ENCODE measurements at places on chromosomes 2 and 18.

DNA sequence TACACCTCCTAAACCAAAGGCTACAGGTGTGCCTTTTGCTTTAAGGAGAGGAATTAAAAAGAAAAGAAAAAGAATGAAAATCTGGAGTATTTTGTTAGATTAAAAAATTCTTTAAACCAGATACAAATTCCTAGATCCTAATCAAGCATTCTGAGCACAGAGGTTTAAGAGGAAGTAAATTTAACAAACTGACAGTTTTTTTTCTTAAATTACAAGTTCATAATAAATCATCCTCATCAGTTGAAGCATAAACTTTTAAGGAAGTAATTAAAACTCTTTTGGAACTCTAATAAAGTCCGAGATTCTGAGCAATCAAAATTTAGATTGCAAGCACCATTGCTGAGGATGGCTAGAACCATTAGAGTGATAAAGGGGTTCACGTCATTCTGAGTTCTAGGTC lies 75.1 kb downstream of the POLE4 start:
- DNase-seq = no peak

- DNase-seq = no peak
These were observed 266.6 kb upstream of the TANK start for GRCh38 chr2:160893581-160893980.

DNA sequence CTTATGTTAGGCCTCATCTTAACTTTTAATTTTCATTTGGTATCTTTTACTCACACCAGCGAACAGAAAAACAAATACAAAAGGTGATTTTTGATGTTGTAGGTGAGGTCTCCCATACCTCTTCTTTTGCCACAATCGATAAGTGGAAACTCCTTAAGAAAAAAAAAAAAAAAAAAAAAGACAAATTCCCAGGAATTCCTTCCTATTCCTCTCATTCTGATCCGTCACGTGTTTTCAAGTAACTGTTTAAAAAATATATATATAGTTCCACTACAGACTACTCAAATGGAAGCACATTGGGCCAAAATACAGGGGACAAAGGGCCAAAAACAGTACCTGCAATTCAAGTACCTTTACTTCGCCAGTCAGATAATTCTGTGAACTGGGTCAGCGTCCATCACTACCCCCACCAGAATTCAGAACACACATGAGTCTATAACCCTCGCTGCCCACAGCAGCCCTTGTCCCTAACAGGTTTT lies 16.5 kb downstream of the NMUR1 start:
- DNase-seq = no peak

DNA sequence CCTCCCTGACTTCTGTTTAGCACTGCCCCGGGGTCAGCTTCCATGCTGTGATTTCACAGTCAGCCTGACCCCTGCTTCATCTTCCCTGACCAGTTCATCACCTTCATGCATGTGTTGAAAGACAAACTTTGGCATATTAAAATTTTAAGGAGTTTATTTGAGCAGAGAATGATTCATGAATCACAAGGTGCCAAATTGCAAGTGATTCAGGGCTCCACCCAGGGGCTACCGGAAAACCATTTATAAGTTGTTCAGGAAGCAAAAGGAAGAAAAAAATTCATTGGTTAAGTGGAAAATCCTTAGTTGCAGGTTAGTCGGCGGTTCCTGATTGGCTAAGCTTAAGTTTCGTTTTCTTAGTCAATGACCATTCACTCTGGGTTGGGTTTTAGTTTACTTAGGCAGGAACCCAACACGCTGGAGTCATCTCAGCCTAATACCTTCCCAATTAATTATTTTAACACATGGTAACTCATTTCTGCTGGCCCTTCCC lies 10.6 kb downstream of the IL1F10 start:
- no peak for DNase-seq

- no peak for DNase-seq
These were observed 430 bp downstream of the BIN1 start for GRCh38 chr2:127106457-127106990.

- peak; percentile 96 for DNase-seq
These were observed 57.9 kb upstream of the MSH2 start for GRCh38 chr2:47344890-47345589.

- DNase-seq = no peak
These were observed 104.4 kb downstream of the STRN start for GRCh38 chr2:36861896-36862295.

DNA sequence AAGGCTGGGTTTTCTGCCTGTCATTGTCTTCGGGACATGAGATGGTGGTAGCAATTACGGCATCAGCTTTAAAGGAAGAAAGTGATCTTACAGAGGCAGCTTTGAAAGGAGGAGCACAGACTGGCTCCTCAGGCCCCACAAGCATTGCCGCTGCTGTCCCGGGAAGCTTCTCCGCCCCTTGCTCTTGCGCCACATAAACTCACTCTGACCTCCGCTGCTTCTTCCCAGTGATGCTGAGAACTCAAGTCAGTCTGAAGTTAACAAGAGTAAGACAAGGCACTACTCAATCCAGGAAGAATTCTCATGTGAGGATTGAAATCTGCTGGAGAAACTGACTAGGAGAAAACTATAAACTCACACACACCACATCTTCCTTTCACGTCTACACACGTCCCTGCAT lies 112.4 kb upstream of the RIOK3 start:
- DNase-seq = no peak

GRCh38 chr2:72111061-72111460 lies 36.6 kb downstream of the CYP26B1 start:
- no peak for DNase-seq

GRCh38 chr2:209125291-209125690 lies 298.6 kb upstream of the MAP2 start:
- DNase-seq = no peak

- DNase-seq = no peak
These were observed 57.3 kb upstream of the MBOAT2 start for GRCh38 chr2:9060819-9061218.

DNA sequence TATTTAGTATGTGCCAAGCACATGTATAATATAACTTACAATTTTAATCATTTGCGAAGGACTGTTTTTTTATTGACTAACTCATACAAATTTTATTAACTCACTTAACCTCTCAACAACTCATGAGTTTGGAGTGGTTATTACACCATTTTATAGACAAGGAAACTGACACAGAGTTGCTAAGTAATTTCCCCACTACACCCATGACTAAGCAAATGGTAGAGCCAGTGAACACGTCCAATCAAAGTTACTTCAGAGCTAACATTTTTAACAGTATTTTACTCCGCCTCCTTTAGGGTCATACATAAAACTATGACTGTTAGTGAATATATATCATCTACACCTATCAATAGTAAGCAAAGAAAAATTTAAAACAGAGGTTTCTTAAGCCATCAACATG lies 556.7 kb upstream of the FSIP2 start:
- DNase-seq = no peak

DNA sequence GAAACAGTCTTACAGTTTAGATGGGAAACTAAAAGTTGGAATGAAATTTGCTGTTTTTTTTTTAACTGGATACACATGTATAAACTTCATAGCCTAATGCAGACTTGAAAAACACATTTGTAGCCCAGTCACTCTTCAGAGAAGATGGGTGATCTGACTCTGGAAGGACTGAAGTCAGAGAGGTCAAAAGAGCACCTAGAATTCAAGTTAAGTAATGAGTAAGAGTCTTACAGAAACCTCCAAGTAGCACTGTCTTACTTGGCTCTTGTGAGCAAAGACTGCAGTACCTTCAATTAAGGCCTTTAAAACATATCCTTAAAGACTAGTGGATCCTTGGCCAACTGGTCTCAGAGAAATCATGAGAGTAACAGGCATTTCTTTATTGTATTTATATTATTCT lies 41.9 kb downstream of the TRAPPC8 start:
- no peak for DNase-seq

GRCh38 chr2:15730545-15731212 lies 139.0 kb downstream of the DDX1 start:
- DNase-seq = peak; percentile 84

DNA sequence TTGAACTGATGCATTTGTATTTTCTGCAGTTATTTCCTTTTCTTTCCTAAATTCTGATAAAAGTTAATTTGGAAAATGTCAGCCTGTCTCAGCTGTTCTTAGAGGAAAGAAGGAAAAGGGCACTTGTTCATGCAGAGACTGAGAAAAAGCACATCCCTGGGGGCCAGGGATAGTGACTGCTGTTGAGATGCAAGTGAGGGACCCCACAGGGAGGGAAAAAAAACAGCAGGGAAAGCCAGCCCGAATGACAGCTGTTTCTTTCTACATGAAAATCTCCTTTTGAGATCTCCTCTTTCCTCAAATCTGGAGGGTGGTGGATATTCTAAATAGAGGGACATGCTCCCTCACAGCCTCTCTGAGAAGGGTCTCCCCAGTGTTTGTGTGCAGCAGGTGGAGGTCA lies 14.0 kb upstream of the MTA3 start:
- DNase-seq = no peak

GRCh38 chr2:191899410-191899809 lies 52.5 kb upstream of the CAVIN2 start:
- DNase-seq = no peak

GRCh38 chr2:219501849-219502248 lies 3.2 kb downstream of the GMPPA start:
- DNase-seq = no peak

- no peak for DNase-seq
These were observed 50.0 kb upstream of the GPR39 start for GRCh38 chr2:132366421-132367180.

DNA sequence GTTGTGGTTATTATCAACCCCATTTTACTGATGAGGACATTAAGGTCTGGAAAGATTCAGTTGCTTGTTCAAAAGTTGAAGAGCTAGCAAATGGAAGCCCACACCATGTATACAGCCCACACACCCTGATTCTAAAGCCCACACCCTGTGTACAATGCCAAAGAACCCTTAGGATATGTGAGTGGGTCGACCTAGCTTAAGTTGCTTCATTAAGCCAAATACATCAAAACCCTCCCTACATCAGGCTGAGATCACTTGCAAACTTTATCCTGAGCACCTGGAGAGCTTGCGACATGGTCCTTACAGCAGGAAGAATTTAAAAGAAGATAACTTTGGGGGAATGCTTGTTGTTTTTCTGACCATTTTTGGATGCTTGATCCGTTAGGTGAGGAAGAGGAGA lies 435 bp upstream of the ARHGAP25 start:
- DNase-seq = no peak

- no peak for DNase-seq
These were observed 1.7 kb downstream of the OBSL1 start for GRCh38 chr2:219569635-219570034.

DNA sequence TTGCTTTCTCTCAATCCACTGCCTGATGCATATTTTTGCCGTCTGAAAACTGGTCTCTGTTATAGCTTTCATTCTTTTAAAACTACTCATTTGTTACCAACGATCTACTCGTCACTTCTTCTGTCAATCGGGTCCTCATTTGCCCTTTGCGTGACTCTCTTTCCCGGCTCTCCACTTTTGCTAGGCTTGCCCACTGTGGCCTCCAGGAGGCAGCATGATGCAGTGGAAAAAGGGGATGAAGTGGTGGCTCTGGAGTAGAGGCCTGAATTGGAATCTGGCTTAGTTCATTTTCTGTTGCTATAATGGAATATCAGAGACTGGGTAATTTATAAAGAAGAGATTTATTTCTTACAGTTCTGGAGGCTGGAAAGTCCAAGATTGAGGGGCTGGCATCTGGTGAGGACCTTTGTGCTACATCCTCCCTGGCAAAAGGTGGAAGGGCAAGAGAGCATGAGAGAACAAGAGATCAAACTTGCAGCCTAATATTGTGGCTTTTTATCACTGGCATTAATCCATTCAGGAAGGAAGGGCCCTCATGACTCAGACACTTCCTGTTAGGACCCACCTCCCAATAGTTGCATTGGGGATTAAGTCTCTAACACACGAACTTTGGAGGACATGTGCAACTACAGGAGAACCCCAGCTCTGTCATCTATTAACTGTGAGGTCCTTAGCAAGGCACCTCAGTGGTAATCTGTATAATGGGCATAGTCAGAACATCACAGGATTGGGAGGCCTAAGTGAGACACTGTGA lies 15.4 kb downstream of the GDF7 start:
- no peak for DNase-seq

DNA sequence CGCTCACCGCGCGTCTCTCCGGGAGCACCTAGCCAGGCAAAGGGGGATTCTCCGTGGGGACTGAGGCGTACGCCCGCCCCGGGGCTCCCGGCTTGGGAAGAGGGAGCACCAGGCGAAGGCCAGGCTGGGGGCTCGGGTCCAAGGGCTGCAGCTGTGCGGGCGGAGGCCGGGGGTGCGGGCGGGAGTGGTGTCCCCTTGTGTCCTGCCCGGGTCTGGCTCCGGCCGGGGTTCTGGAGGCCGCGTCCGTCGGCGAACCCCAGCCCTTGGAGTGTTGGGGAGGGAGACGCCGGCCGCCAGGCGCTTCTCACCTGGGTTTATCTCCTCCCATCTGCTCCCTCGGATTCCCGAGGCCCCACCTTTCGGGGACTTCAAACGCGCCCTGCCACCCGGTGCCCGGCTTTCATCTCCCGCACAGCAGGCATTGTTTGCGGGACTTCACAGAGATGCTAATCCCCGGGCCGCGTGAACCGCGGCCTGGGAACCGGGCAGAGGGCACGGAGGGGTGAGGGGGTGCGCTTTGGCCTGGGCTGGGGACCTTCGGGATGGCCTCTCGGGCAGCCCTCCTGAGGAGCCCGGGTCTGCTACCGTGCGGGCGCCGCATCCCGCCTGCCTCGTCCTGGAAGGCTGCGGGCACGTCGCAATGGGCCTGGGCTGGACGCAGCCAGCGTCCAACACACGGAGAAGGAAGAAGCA lies 5.0 kb upstream of the GBX2 start:
- DNase-seq = no peak

DNA sequence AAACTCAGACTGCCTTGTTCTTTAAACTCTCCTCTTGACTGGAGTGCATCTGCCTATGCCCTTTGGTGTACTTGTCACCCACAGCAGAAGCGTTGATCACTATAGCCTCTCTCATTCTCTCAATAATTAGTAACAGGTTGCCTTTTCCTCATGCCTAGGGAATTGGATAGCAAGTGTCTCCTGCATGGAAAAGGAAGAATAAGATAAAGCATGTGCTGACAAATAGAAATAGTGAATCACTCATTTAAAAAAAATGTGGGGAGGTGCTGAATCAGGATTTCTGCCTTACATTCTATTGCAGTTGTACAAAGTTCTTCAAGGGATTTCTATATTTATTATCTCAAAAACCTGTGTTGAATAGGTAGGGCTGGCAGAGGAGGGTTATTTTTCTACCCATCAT lies 323.0 kb downstream of the TXNL1 start:
- no peak for DNase-seq
